Stimulated activated CD8-positive, alpha-beta memory T cell treated with anti-CD3 and anti-CD28 coated beads, Interleukin-2, amount 100 ng/mL, for 1 hour (primary cell): ENCODE measurements at places on chromosomes 7 and 10.

- no peak for DNase-seq
Measured at GRCh38 chr7:73520673-73521635, 1.1 kb downstream of the BAZ1B start.

- no peak for DNase-seq
Measured at GRCh38 chr7:17520941-17521340, 222.5 kb downstream of the AHR start.

GRCh38 chr7:130936202-130936931, 202.4 kb upstream of the KLF14 start:
- DNase-seq: no peak

DNA sequence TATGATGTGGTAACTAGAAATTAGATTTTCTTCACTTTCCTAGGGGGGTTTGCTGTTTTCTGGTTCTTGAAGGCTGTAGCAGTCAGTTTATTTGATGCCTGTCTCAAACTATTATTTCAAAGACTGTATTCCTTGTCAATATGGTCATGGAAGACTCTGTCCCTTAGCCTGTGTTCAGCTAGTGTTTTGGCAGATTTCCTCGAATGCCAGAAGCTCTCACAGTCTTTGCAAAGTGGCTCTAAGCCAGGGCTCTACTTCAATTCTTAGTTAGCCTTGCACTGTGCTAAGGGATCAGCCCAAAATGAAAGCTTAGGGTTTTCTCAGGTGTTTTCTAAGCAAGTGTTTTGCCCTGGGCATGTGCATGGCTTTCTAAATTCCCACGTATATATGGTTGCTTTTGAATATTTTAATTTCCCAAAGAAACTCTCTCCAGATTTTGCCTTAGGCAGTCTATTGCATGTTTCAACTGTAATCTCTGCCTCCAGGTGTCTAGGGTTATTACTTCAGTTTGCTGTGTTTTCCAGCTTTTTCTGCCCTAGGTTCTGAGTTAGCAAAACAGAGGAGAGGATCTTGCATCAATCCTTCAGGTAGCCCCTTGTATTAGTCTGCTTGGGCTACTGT, 7.2 kb upstream of the C1GALT1 start:
- DNase-seq: no peak

GRCh38 chr7:55431898-55432297, 66.8 kb downstream of the LANCL2 start:
- DNase-seq: no peak

DNA sequence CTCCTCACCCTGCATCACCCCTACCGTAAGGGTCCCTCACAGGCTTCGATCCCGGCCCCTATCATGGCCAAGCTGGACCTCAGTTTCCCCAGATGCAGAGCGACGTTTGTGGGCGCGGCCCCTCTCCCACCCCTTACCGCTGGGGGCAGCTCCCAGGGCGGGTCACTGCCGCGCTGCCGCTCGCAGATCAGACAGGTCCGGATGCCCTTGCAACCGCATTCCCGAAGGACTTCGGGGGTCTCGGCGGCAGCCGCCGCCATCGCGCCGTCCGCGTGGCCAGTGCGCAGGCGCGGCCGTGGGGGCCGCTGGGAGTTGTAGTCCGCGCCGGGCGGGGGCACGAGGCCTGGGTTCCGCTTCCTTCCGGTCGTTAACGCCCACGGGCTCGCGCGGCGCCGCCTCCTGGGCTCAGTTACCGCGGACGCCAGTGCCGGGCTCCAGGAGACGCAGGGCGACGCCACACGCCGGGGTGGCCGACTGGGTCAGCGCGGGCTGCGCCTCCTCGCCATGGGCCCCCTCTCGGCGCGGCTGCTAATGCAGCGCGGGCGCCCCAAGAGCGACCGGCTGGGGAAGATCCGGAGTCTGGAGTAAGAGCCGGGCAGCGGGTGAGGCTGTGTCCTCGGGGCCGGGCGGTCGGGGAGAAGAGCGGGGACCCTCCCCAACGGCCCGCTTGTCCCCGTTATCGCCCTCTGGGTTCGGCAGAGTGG, at the start of the genes ALKBH4 and LRWD1:
Gene ALKBH4, minus strand, starts transcription at position 287 of the 704 bp plus-strand sequence. Its CDS starts 27 bp downstream, at position 260.
Gene LRWD1, plus strand, starts transcription at position 408 of the 704 bp plus-strand sequence. Its CDS starts 97 bp downstream, at position 505.
- DNase-seq: peak; percentile 89

- DNase-seq: no peak
Measured at GRCh38 chr10:79482741-79483140, 29.6 kb upstream of the EIF5AL1 start.

DNA sequence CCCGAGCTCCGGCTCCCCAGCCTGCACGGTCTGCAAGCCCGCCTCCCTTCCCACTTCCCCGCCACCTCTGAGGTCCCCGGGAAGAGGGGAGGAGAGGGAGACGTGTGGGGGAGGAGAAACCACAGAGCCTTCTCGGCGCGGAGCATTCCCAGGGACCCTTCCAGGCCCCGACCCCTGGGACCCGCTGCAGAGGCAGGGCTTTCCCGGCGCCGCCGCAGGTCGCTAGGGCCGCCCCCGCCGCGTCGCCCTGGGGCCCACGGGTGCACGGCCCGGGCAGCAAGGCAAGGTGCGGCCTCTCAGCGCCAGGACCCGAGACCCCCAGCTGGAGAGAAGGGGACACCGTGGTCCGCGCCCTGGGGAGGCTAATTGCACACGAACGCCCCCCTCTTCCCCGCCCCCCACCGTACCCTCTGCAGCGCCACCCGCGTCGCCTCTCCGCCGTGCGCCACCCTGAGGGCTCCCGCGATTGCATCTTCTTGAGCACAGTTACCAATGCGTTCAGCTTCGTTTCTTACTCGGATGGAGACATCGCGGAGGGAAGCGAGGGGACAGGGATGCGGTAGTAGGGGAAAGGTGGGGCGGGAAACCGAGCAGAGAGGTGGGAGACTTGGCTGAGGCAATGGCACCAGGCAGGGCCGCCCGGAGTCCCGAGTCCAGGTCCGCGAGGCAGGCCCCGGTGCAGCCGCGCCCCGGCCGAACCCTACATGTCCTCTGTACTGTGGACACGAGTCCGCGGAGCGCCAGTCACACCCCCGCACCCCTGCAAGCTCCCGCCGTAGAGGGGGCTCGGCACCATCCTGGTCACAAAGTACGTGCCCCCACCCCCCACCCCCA, 28.9 kb downstream of the SKIDA1 start:
- no peak for DNase-seq

GRCh38 chr7:15581352-15581951, 19.6 kb upstream of the AGMO start:
- DNase-seq: no peak

GRCh38 chr10:44030132-44030531, 354.8 kb downstream of the CXCL12 start:
- no peak for DNase-seq

GRCh38 chr7:138975343-138976104, 5.7 kb downstream of the KIAA1549 start:
- no peak for DNase-seq

DNA sequence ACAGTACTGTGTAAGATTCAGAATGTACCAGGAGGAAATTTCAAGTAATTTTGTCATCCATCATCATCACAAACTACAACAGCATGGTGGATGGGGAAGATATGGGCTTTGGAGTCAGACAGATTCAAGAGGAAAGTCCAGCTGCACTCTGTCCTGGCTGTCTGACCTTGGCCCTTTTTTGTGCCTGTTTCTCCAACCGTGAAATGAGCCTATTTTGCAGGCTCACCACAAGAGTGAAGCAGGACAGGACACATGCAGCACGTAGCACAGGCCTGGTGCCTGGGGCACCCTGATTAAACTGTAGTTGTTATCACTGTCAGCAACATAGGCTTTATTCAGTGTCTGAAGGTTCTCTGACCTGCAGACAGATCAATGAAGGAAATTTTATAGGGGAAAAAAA, 37.6 kb downstream of the RHOBTB1 start:
- no peak for DNase-seq

GRCh38 chr7:102119925-102120324, 166.7 kb upstream of the SH2B2 start:
- no peak for DNase-seq

DNA sequence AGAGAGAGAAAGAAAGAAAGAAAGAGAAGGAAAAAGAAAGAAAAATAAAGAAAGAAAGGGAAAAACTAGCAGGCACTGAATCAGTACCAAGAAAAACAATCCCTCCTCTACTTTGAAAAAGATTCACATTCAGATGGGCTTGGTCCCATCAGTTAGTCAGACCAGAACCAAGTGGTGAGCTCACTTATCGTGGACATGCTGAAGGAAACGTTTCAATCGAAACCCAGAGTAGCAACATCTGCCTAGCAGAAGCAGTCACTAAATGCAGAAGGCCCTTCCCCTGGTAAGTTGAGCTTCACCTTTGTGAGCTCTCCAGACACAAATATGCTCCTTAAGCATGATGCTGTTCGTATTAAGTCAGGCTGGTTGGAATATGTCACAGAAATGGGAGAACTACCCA, 167.7 kb downstream of the TRIL start:
- no peak for DNase-seq
